ENCODE measurements at places on chromosomes 12 and 14.
A peak's percentile ranks its signal among the peaks of the same experiment; 100 is the strongest.

- H3K27me3 ChIP-seq, result no peaks in the 10 kb centered on the region
- H3K4me1 ChIP-seq, result peaks cover 5% of the 10 kb centered on the region
- no peak overlapping the region for H3K4me3 ChIP-seq
- no peaks in the 10 kb centered on the region for H3K36me3 ChIP-seq
Observed at GRCh38 chr12:123530668-123531067, 2.9 kb downstream of the RILPL1 start.

DNA sequence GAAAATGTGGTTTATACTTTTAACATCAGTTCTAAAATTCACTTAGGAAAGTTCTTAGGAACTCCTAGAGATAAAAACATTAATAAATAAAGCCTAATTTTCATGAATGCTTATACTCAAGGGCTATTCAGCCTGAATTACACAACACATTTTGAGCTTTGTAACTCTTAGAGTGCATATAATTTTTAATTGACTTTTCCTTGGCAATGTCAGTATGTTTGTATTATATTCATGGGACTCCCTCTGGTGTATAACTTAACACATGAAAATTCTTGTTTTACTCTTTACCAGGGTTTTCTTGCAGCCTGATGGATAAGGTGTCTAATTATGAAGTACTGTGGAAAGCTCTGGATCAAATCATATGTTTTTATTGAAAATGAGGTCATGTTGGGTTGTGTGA lies 150.6 kb upstream of the HMGA2 start:
- no peak overlapping the region for H3K4me3 ChIP-seq
- H3K27me3 ChIP-seq, result no peaks in the 10 kb centered on the region

GRCh38 chr12:94803939-94804338 lies 153.6 kb upstream of the TMCC3 start:
- H3K27ac ChIP-seq, result no peak overlapping the region
- no peaks in the 10 kb centered on the region for H3K4me1 ChIP-seq
- H3K27me3 ChIP-seq, result no peaks in the 10 kb centered on the region
- no peaks in the 10 kb centered on the region for H3K36me3 ChIP-seq

- DNase-seq, result no peak
- H3K4me1 ChIP-seq, result no peaks in the 10 kb centered on the region
- no peak overlapping the region for H3K27ac ChIP-seq
- no peaks in the 10 kb centered on the region for H3K36me3 ChIP-seq
Observed at GRCh38 chr14:33534632-33535031, 416.2 kb downstream of the EGLN3 start.

- DNase-seq, result no peak
- no peak overlapping the region for H3K27ac ChIP-seq
- no peaks in the 10 kb centered on the region for H3K4me1 ChIP-seq
- H3K27me3 ChIP-seq, result no peaks in the 10 kb centered on the region
- no peak overlapping the region for H3K4me3 ChIP-seq
- H3K36me3 ChIP-seq, result no peaks in the 10 kb centered on the region
Observed at GRCh38 chr12:83083616-83084015, 396.9 kb downstream of the TMTC2 start.

DNA sequence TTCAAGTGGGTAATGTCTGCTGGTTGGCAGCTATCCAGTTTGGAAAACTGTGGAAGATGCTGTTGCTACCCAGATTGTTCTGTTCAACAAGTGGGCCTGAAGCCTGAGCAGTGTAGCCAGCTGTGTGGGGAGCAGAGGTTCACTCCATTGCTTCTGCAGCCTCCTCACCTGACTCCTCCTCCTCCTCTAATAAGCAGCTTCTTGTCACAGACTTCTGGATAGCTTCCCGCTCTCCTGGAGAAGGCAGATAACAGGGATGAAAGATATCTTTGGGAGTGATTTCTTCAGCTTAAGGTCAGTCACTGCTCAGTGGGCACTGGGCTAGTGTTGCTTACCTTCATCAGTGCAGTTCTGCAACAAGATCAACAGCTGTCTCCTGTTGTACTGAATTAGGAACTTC lies 2.0 kb downstream of the POP5 start:
- no peak for DNase-seq
- H3K27me3 ChIP-seq, result no peaks in the 10 kb centered on the region
- peaks cover 11% of the 10 kb centered on the region for H3K4me1 ChIP-seq
- no peak overlapping the region for H3K27ac ChIP-seq

DNA sequence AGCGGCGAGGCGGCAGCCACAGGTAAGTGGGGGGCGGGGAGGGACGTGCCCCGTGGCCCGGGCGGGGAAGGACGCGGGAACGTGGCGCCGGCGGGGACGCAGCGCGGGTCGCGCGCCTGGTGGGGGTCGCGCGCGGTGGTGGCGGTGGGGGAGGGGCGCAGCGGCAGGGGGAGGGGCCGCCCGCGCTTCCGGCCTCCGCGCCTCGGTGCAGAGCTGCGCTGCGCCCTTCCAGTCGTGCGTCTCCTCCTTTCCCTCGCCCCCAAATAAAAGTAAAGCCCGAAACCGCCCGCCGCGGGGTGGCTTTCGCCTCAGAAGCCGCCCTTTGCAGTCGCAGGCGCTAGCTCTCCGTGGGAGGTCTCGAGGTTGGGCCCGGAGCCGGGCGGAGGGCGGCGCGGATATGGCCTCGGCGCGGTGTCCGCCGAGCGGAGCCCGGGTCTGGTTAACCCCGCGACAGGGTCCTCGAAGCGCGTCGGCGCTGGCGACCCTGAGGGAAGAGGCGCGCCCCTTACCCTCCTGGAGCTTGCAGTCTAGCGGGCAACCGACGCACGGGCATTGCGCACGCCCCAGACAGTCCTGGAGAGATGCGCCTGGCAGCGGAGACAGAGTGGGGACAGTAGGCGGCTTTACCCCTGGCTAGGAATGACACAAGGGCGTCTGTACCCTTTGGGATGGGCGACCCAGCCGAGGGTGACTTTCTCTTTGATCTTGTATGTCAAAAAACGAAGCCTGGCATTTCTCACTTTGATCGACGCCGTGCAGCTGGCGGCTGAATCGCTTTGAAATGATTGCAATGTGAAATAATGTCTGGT lies 589 bp downstream of the ATF1 start:
- peak overlapping the region; percentile 91 for H3K4me3 ChIP-seq
- peak overlapping the region; percentile 80 for H3K27ac ChIP-seq

DNA sequence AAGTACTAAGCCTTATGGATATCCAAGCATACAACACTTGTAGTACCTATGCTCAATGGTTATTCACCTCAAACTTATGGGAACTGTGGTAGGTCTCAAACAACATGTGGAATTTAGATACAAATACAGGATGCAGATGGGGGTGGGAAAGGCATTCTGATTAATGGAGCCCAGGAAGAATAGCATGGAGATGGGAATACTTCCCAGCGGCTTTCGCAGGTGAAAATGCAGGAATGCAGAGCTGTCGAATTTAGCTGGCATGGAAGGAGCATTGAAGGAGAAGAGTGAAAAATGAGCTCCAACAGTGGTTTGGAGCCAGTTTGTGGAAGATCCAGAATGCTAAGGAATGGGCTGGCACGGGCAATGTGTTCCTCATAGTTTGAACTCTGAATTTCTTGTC lies 89.9 kb downstream of the NKX2-1 start:
- no peaks in the 10 kb centered on the region for H3K27me3 ChIP-seq
- no peaks in the 10 kb centered on the region for H3K36me3 ChIP-seq
- H3K4me3 ChIP-seq, result no peak overlapping the region
- no peaks in the 10 kb centered on the region for H3K4me1 ChIP-seq
- H3K27ac ChIP-seq, result no peak overlapping the region
- DNase-seq, result no peak

DNA sequence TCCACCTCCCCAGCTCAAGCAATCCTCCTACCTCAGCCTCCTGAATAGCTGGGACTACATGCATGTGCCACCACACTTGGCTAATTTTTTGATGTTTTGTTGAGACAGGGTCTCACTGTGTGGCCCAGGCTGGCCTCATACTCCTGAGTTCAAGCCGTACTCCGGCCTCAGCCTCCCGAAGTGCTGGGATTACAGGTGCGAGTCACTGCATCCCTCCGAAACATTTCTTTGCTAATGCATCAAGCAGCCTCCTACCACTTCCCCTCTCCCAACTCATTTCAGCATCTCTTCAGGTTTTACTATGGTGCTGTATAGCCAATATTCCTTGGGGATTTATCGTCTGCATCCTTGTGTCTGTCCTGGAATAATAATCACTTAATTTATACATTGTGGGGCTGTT lies 2.3 kb upstream of the SLC22A17 start:
- no peak for DNase-seq
- no peaks in the 10 kb centered on the region for H3K36me3 ChIP-seq
- peaks cover 7% of the 10 kb centered on the region for H3K4me1 ChIP-seq
- no peak overlapping the region for H3K27ac ChIP-seq

- H3K27ac ChIP-seq, result no peak overlapping the region
- no peak for DNase-seq
- no peaks in the 10 kb centered on the region for H3K27me3 ChIP-seq
- no peaks in the 10 kb centered on the region for H3K36me3 ChIP-seq
Observed at GRCh38 chr12:58067610-58068387, 126.4 kb downstream of the ATP23 start.

DNA sequence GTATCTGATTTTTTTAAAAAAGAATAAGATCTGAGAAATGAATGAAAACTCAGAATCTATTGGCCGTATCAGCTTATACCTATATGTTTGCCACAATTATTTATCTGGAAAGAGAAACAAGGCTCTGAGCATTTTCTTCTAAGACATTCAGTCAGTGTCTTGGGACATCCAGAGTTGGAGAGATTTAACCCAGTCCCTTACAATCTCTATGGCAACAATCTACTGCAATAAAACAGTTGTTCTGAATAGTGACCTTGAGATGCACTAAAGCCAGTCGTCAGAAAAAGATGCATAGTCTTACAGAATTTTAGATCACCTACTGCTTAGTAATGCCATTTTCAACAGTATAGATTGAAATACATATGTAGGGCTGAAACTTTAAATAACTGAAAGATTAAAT lies 52.0 kb upstream of the SOCS2 start:
- H3K4me1 ChIP-seq, result no peaks in the 10 kb centered on the region
- H3K4me3 ChIP-seq, result no peak overlapping the region
- H3K36me3 ChIP-seq, result no peaks in the 10 kb centered on the region
- H3K27ac ChIP-seq, result no peak overlapping the region

GRCh38 chr12:113097716-113098440 lies 37.7 kb downstream of the RASAL1 start:
- no peak for DNase-seq
- no peaks in the 10 kb centered on the region for H3K36me3 ChIP-seq
- H3K4me3 ChIP-seq, result no peak overlapping the region
- peaks cover 6% of the 10 kb centered on the region for H3K4me1 ChIP-seq

DNA sequence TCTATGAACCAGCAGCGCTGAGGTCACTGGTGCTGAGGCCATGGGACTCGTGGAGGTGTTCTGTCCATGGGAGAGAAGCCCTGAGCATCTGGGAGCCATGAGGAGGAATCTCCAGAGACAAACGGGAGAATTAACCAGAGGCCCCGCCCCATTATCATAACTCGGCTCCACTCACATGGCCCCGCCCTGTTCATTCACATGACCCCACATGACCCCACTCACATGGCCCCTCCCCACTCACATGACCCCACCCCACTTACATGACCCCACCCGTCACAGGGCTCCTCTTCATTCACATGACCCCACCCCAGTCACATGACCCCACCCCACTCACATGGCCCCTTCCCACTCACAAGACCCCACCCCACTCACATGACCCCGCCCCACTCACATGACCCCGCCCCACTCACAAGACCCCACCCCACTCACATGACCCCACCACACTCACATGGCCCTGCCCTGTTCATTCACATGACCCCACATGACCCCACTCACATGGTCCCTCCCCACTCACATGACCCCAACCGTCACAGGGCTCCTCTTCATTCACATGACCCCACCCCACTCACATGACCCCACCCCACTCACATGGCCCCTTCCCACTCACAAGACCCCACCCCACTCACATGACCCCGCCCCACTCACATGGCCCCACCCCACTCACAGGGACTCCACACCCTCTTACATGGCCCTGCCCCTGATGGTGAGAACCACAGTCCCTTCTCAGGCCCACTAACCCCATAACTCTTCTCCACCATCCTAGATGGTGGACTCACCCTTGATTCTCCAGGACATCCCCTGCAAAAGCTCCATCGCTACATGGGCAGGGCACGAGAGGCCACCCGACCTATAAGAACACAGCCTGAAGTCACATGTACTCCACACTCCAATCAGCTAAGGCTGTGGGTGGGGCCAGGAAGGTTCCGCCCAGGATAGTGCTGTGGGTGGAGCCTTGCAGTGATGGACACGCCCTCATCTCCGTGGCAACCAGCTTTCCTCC lies 151.1 kb upstream of the SFSWAP start:
- no peaks in the 10 kb centered on the region for H3K4me1 ChIP-seq
- no peak overlapping the region for H3K27ac ChIP-seq
- no peak overlapping the region for H3K4me3 ChIP-seq
- no peaks in the 10 kb centered on the region for H3K36me3 ChIP-seq

- H3K4me3 ChIP-seq, result no peak overlapping the region
- H3K27ac ChIP-seq, result no peak overlapping the region
- no peaks in the 10 kb centered on the region for H3K36me3 ChIP-seq
- no peak for DNase-seq
Observed at GRCh38 chr12:113276306-113276705, 55.0 kb downstream of the TPCN1 start.

- H3K4me1 ChIP-seq, result no peaks in the 10 kb centered on the region
- DNase-seq, result no peak
- no peaks in the 10 kb centered on the region for H3K27me3 ChIP-seq
- H3K4me3 ChIP-seq, result no peak overlapping the region
Observed at GRCh38 chr14:87457720-87458119, 535.3 kb downstream of the GALC start.

- no peaks in the 10 kb centered on the region for H3K36me3 ChIP-seq
- no peak for DNase-seq
- no peak overlapping the region for H3K4me3 ChIP-seq
Observed at GRCh38 chr12:43331935-43332334, 220.1 kb downstream of the ADAMTS20 start.

GRCh38 chr12:71746974-71747611 lies 7.6 kb upstream of the RAB21 start:
- no peaks in the 10 kb centered on the region for H3K36me3 ChIP-seq
- no peaks in the 10 kb centered on the region for H3K4me1 ChIP-seq
- DNase-seq, result peak; percentile 51
- no peaks in the 10 kb centered on the region for H3K27me3 ChIP-seq

GRCh38 chr12:123398550-123399254 lies 14.8 kb downstream of the KMT5A start:
- H3K27me3 ChIP-seq, result no peaks in the 10 kb centered on the region
- H3K4me1 ChIP-seq, result no peaks in the 10 kb centered on the region
- peak overlapping the region; percentile 50 for H3K27ac ChIP-seq
- peaks cover 19% of the 10 kb centered on the region for H3K36me3 ChIP-seq
- peak; percentile 48 for DNase-seq
- H3K4me3 ChIP-seq, result no peak overlapping the region

GRCh38 chr12:71585218-71585617 lies 78.4 kb downstream of the ZFC3H1 start:
- DNase-seq, result no peak
- no peaks in the 10 kb centered on the region for H3K36me3 ChIP-seq
- no peaks in the 10 kb centered on the region for H3K4me1 ChIP-seq
- no peak overlapping the region for H3K4me3 ChIP-seq
- H3K27me3 ChIP-seq, result no peaks in the 10 kb centered on the region
